ENCODE measurements at places on chromosomes 6 and 20.

DNA sequence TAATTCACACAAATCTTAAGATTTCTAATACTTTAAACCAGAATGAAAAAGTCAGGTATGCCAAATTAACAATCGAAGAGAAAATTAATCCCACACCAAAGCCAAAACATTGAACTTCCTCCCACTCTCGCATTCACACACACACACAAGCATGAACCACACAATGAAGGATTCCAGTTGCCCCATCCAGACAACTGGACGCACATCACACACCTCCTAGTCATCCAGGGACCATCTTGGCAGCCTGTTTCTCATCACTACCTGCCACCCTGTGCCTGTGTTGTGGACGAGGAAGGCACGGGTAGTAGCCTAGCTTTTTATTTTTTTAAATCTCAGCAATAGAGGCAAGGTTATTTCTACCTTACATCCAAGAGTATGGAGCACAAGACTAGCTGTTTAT is 15.2 kb downstream of the B4GALT5 start:
- no peak for DNase-seq

GRCh38 chr6:121886223-121886830 is 450.9 kb downstream of the GJA1 start:
- DNase-seq: no peak

DNA sequence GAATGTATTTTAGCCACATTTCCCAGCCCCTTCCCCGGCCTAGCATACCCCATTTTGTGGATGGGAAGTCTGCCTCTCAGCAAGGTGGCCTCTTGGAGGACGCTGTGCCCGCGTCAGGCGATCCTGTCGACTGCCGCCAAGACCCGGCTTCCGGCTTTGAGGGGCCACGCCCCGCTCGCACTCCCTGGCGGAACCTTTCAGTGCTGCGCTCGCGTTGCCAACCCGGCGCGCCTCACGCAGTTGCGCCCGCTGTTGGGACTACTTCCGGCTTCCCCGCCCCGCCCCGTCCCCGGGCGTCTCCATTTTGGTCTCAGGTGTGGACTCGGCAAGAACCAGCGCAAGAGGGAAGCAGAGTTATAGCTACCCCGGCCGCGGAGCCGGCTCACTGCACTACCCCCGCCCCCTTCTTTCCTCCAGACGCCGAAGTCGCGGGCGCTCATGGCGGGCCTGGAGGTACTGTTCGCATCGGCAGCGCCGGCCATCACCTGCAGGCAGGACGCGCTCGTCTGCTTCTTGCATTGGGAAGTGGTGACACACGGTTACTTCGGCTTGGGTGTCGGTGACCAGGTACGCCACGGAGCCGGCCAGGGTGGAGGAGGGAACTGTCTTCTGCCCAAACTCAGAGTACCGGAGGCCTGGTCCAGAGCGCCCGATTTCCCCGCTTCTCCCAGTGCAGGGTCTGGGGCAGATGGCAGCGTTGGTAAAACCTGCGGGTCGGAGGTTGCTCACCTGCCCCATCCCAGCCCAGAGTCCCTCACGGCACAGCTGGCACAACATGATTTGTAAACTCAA is at the start of gene PSMF1:
Gene PSMF1, plus strand, starts transcription at position 267 of the 792 bp plus-strand sequence. Its CDS starts 172 bp downstream, at position 439.
- peak; percentile 96 for DNase-seq

DNA sequence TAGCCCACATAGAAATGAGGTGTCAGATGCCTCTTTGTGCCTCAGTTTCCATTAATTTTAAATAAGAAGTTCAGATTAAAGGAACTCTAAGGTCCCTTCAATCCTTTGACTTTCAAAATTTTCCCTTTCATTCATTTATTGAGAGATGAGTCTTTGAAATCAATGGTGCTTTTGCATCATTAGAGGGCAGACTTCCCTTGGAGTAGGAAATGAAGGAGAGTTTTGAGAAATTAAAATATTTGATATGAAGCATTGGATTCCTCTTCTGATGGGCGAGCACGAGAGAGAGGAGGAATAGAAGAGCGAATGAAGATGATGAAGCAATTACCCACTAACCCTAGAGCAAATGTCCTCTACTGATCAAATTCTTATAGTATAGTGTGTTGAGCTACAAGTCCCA is 105.7 kb downstream of the EDN1 start:
- no peak for DNase-seq

- no peak for DNase-seq
Measured at GRCh38 chr6:128112494-128112893, 211.6 kb upstream of the THEMIS start.

DNA sequence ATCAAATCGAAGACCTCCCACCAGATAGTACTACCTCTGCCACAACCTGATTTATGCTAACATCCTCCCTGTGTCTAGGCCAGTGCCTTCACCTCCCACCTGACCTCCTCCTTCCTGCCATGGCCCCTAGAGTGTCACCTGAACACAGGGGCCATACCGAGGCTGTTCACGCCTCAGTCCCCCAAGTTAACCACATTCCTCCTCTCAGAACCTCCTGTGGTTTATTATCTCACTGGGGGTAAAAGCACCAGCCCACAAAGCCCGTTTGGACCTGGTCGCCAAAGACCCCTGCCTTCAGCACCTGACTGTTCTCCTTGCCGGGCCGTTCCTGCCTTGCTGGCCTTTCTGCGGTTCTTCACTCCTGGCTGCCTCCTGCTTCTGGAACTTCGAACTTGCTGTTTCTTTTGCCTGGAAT is 13.7 kb downstream of the MAS1 start:
- no peak for DNase-seq

GRCh38 chr6:11699576-11699975 is 79.0 kb downstream of the ADTRP start:
- DNase-seq: no peak

- DNase-seq: no peak
Measured at GRCh38 chr6:123053602-123054225, 57.7 kb downstream of the CLVS2 start.

DNA sequence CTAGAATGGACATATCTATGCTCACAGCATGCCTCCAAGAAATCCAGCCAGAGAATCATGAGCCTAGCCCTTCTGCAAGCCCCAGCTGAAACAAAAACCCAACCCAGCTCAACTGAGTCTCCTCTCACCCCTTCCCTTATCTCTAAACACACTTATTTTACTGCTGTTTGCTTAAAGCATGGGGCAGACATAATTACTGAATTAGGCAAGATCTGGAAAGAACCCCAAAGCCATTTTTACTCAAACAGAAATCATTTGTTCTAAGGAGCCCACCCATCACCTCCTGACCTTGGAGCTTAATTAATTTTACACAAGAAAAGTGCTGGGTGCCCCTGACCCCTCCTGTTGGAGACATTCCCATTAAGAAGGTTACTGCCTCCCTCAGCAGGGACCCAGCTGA is 291.6 kb downstream of the MAFB start:
- DNase-seq: no peak

DNA sequence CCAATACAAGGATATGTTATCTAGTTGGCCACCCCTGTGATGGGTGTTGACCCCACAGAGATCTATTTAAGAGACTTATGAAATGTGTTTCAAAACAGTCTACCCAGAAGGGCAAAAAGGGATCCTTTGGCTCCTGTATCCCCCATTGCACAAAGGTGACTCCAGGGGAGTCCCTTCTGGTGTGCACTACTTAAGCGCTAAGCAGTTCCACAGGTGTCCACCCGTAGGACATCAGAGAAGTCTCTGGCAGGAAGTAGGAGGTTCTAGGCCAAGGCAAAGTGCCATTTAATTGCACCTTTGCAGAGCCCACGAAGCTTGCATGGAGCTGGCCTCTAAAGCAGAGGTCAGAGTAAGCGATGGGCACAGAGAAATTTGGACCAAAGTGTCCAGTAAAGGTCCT is 147.7 kb downstream of the MRPL14 start:
- DNase-seq: no peak

DNA sequence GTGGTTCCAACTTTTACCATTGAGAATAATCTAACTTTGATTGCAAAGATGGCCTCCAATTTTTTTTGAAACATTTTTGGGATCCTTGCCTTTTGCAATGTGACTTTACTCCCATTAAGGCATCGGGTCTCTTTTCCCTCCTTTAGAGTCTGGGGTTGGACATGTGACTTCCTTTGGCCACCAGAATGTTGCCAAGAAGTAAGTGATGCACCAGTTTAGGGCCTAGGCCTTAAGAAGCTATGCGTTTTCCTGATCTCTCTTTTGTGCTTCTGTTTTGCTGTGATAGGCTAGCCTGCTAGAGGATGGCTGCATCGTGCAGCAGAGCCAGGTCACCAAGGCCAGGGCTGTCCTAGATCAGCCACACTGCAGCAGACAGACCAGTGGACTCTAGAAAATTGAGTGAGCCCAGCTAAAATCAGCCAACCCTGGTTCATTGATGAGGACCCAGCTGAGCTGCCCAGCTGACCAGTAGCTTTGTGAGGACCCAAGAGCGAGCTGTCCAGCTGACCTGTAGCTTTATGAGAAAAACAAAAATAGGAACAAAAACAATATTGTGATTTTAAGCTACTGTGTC is 594.0 kb upstream of the JAG1 start:
- DNase-seq: no peak

DNA sequence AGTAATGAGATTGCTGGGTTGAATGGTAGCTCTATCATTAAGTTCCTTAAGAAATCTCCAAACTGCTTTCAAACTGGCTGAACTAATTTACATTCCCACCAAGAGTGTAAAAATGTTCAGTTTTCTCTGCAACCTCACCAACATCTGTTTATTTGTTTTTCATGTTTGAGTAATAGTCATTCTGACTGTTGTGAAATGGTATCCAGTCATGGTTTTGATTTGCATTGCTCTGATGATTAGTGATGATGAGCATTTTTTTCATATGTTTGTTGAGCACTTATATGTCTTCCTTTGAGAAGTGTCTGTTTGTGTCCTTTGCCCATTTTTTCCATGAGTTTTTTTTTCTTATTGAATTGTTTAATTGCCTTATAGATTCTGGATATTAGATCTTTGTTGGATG is 24.9 kb downstream of the DEFB125 start:
- DNase-seq: no peak

DNA sequence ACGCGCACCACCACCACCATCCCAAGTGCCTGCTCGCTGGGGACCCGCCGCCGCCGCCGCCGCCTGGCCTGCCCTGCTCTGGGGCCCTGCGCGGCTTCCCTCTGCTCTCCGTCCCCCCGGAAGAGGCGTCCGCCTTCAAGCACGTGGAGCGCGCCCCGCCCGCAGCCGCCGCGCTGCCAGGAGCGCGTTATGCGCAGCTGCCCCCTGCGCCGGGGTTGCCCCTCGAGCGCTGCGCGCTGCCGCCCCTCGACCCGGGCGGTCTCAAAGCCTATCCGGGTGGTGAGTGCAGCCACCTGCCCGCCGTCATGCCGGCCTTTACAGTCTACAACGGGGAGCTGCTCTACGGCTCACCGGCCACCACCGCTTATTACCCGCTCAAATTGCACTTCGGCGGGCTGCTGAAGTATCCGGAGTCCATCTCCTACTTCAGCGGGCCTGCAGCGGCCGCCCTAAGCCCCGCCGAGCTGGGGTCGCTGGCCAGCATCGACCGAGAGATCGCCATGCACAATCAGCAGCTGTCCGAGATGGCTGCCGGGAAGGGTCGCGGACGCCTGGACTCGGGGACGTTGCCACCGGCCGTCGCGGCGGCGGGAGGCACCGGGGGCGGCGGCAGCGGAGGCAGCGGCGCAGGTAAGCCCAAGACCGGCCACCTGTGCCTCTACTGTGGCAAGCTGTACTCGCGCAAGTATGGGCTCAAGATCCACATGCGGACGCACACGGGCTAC is 7.2 kb downstream of the PRDM13 start:
- peak; percentile 62 for DNase-seq

- no peak for DNase-seq
Measured at GRCh38 chr20:4925842-4926530, 75.3 kb downstream of the SLC23A2 start.

GRCh38 chr6:19892260-19892659 is 55.1 kb downstream of the ID4 start:
- DNase-seq: no peak

DNA sequence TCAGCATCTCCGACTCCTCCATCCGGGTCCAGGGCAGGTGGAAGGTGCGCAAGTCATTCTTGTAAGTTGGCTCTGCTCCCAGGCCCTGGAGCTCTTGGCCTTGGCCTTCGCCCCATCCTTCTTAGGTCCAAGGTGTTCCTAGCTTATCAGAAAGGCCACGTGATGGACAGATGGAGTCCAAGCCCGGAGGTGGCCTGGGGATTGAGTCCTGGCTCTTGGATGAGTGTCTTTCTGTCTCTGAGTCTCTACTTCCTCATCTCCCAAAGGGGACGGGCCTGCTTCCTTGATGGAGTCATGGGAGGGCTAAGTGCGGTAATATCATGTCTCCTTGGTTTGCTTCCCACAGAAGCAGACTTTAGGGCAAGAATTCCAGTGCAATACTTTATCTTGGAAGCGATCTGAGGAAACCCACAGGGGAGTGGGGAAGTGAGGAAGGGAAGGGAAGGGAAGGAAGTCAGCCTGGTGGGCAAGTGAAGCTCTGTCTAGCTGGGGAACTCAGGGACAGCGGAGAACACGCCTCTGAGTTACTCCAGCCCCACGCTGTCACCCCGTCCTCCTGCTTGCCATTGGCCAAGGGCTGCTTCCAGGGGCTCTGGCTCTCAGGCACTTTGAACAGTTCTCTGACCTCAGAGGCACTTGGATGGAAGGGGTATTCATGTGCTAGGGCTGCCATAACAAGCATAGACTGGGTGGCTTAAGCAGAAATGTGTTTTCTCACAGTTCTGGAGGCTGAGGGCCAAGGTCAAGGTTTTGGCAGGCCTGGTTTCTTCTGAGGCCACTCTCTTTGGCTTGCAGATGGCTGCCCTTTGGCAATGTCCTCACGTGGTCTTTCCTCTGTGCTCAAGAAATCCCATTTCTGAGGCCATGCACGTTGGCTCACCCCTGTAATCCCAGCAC is 4.8 kb downstream of the LBP start:
- DNase-seq: peak; percentile 60

GRCh38 chr6:30840935-30841643 is 43.2 kb upstream of the DDR1 start:
- no peak for DNase-seq

- DNase-seq: no peak
Measured at GRCh38 chr6:136897071-136897470, 25.0 kb upstream of the SLC35D3 start.

- DNase-seq: no peak
Measured at GRCh38 chr6:5098501-5099270, 13.5 kb downstream of the PPP1R3G start.

GRCh38 chr6:37560737-37561103 is 61.0 kb upstream of the CCDC167 start:
- no peak for DNase-seq

- DNase-seq: no peak
Measured at GRCh38 chr6:142927904-142928303, 17.1 kb downstream of the HIVEP2 start.

- no peak for DNase-seq
Measured at GRCh38 chr6:148307405-148307804, 35.2 kb upstream of the SASH1 start.

- DNase-seq: no peak
Measured at GRCh38 chr20:48051794-48052474, 266.7 kb upstream of the SULF2 start.

GRCh38 chr6:29490055-29490454 is 2.3 kb upstream of the MAS1L start:
- DNase-seq: no peak

GRCh38 chr20:59792300-59792699 is 141.1 kb downstream of the SYCP2 start:
- DNase-seq: no peak

- no peak for DNase-seq
Measured at GRCh38 chr6:35719830-35720733, 16.8 kb upstream of the ARMC12 start.
